ENCODE measurements at places on chromosomes 1 and 21. TPM values are rescaled to one million over a fixed set of nuclear protein-coding genes. Genes with fewer than 3 reads are reported as not detected.

- no peak for DNase-seq
Observed at GRCh38 chr1:183030053-183030452, 6.8 kb downstream of the LAMC1 start.

Gene PDC
- total RNA-seq = not detected

Gene PRXL2B
- total RNA-seq = 35.6 TPM

- no peak for DNase-seq
Observed at GRCh38 chr1:156259805-156260204, 11.9 kb upstream of the PAQR6 start.

DNA sequence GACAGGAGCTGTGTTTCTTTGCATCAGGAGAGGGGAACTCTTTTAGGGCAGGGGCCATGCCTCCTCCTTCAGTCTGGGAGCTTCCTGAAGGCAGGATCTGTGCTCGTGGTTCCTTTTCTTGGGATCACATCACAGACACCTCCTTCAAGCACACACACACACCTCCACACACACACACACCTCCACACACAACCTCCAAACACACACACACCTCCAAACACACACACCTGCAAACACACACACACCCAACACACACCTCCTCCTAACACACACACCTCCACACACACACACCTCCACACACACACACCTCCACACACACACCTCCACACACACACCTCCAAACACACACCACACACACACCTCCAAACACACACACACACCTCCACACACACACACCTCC is 10.5 kb downstream of the LGR6 start:
- no peak for DNase-seq

DNA sequence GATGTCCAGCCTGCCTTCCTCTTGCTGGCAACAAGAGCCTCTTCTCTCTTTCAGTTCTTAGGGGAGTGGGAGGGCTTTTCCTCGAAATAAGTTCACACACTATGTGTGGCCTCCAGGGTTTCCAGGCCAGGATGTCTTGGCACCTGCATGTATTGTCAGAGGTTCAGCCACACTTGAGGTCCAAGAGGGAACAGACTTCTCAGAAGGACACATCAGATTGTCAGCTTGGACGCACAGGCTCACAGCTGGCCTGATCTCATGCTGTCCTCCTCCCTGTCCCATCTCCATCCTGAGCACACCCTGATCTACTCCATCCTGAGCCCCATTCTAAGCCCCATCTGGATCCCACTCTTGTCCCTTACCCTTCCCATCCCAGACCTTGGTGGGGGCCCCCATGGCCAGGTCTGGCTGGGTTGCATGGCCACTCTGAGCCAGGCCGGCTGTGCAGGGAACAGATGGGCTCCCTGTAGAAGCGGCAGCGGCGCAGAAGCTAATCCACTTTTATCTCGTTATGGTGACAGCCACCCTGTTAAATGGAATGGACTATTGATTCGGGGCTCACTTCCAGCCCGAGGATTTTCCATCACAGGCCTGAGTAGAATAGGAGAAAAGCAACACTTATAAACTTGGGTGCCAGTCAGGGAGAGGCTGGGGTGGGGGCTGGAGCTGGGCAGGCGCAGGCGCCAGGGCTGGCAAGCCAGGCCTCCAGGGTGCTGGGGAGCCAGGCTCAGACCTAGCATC is 85.1 kb upstream of the CSF3R start:
- no peak for DNase-seq

- no peak for DNase-seq
Observed at GRCh38 chr1:76725864-76726619, 141.2 kb upstream of the ST6GALNAC5 start.

DNA sequence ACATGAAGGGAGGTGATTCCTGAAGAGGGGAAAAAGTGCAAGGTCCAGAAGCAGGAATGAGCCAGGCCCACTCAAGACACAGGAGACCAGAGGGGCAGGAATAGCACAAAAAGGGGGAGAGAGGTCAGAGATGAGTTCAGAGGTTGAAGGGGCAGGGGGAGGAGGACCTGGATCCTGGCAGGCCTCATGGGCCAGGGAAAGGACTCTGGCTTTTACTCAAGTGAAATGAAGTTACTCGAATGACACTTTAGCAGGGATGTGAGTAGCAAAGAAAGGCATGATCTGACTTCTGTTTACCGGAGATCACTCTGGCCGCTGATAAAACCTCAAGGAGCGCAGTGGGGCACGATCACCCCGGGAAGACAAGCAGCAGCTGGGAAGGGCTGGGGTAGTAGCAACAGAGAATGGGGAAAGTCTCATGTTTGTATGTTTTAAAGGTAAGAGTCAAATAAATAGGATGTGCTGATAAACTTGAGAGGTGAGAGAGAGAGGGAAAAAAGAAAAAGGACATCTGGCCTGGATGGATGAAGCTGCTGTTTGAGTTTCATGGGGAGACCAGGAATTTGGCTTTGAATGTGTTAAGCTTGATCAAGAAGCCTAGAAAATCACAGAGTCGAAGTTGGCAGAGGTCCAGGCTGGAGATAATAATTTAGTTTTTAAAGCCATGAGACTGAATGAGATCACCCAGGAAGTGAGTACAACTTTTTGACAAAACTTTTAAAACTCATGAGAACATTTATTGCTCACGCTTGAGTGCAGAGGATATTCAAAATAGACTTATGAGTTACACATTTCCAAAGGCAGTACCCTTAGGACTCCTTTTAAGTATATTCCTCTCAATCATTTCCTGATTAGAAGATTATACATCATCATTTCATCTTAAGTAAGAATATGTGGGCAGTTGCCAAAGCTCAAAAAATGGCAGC is 156.0 kb downstream of the RERE start:
- no peak for DNase-seq

DNA sequence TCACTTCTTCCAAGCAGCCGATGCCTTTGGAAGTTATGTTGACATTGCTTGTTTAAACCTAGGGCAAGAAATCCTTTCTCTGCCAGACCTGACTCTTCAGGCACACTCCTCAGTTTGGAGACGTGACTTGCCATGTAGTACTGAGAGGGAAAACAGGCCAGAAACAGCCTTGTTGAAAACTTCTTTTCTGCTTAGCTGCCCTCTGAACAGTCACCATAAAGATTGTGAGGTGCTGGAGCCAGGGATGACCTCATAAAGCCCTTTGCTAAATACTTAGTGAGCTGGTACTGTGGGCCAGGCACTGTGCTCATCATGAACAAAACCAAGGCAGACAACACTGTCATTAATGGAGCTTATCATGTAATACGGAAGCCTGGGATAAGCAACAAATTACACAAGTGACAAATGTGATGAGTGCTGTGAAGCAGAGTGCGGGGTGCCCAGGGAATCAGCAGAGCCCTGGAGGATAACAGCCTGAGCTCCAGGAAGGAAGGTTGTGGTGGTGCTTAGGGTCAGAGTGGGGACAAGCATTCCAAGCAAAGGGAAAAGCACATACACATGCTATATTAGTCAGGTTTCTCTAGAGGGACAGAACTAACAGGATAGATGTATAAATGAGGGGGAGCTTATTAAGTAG is 42.4 kb downstream of the MTARC1 start:
- no peak for DNase-seq

DNA sequence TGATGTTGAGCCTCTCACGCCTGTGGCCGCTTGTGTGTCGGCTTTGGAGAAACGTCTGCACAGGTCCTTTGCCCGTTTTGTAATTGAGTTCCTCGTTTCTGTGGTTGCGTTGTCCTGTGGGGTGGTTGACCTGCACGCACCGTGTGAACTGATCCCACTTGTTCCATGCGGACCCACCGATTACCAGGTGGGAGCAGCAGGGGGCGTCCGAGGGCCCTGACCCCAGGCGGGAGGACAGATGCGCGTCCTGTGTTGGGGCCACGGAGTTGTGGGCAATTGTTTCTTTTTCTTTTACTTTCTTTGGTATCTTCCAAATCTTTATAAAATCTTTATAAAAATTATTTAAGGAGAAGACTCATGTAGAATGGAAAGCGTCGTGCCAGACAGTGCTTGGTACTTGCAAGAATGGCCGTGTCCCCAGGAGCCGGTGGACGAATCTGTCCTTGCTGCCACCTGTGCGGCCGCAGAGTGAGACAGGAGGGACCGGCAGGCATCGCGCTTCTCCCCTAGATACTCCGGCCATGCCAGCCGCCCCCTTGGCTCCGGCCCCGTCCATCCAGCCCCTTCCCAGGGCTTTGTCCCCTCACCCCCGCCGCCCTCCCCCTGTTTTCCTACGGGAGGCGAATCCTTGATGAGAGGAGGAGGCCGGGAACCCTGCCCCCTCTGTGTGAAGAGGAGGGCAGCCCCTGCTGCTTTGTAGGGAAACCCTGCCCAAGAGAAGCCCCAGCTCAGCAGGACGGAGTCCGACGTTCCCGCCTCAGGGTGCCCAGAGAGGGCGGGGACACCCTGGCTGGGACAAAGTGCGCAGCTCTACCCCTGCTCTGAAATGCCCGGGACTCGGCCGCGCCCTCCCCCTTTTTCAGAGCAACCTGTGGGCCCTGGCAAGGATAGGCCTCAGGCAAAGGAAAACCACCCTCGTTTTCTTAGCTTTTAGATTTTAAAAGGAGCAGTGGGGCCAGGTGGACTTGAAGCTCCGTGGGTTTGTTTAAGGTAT is 41.7 kb downstream of the PRKCZ start:
- DNase-seq = peak; percentile 64

GRCh38 chr1:212514782-212515181 is 82.1 kb downstream of the NENF start:
- no peak for DNase-seq

GRCh38 chr21:37429356-37429755 is 62.8 kb downstream of the DYRK1A start:
- no peak for DNase-seq

DNA sequence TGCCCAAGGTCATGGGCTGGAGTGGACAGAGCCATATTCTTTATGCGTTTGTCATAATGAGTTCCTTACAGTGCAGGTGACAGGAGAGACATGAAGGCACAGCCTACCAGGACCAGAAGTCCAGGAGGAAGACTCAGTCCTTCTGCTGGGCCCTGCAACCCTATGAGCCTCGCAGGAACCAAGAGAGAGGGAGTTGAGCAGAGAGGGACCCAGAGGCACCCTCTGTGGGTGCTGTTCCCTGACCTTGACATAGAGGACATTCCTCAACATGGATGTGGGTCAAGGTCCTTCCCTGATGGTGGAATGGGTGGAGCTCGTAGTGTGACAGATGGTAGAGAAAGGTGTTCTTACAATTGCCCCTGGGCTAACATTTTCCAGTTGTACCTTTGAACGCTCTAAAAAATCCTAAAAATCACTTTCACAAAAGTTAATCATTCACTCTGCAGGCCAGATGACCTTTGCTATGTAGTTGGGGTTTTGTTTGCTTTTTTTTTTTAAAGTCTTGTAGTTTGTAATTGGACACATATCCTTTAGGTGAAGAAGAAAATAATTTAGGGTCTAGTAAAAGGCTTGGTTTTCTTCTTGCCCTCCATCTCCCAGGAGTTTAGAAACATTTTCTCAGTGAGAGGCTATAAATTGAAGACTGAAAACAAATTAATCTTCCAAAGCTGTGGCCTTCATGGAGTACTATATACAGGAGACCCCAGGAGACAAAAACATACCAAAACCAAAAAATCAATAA is 41.9 kb downstream of the MAB21L3 start:
- no peak for DNase-seq

GRCh38 chr1:85195703-85196102 is 5.1 kb downstream of the SYDE2 start:
- DNase-seq = no peak

Gene COA7
- 17.0 TPM for total RNA-seq

- no peak for DNase-seq
Observed at GRCh38 chr1:198316546-198317100, 159.8 kb downstream of the NEK7 start.

DNA sequence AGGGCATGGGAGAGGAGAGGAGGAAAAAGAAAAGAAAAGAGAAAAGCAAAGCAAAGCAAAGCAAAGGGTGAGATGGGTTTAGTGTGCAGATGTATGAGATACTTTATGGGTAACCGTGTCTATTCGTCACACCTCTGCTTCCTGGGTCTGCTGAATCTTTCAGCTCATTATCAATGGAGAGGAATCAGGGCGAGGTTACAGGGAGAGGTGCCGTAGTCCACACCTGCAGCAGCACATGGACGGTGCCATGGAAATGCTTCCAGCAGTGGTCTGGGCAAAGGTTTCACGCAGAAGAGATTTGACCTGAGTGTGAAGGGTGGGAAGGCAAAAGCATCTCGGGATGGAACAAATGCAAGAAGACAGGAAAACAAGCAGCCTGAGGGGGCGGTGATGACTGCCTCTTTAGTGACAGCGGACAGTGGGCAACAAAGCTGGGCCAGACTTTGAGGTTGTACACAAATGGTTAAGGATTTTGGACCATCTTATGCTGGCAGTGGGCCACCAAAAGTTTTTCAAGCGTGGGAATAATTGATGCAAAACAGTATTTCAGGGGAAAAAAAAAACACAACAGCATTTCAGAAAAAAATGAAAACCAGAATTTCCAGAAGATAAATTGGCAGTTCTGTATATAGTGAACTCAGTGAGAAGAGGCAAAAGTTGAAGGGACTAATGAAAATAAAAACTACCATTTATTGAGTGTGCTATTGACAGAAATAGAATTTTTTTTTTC is 19.5 kb upstream of the SRP9 start:
- no peak for DNase-seq

Gene C1orf21
- total RNA-seq = 4.6 TPM

GRCh38 chr1:88060750-88061491 is 623.2 kb upstream of the PKN2 start:
- DNase-seq = no peak

DNA sequence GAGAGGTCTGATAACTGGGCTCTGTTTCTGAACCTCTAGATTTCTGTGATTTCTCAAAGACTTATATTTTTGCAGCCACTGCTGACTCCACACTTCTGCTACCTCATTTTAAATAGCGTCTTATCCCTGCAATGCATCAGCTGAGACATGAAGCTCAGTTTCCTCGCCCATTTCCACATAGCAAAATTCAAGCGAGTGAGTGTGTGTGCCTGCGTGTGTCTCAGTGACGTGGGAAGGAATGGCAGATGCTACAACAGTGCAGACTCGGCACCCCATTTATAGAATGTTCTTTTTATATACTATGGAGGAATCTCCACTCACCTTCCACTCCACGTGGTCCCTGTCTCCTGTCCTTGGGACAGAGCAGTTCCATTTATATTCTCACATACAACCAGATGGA is 35.7 kb downstream of the ZMYND12 start:
- DNase-seq = no peak

DNA sequence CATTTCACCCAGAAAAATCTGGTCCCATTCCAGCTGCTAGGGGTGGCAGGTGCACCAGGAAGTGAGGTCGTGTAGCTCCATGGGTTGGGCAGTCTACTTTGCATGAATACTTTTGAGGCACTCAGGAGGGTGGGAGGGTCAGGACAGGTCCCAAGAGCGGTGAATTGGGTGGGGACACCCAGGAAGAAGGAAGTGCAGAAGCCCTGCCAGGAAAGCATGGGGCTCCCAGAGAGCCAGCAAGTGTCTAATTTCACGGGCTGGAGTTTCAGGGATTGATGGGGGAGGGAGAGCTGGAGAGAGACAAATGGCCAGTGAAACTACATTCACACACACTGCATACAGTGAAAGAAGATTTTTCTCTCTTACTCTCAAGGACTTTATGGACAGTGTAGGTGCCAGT is 137.8 kb downstream of the GALNT2 start:
- DNase-seq = no peak

Measured in activated CD8-positive, alpha-beta T cell treated with anti-CD3 and anti-CD28 coated beads, Interleukin-2, amount 10 ng/mL, durations not matched to agents 7 days and 5 days (primary cell).